ENCODE measurements at places on chromosomes 4 and X. TPM values are rescaled to one million over a fixed set of nuclear protein-coding genes. Genes with fewer than 3 reads are reported as not detected.

The ASB12 gene
- total RNA-seq: not detected

The ADRA2C gene
- total RNA-seq: 4.8 TPM

The PARM1 gene
- 9.1 TPM for total RNA-seq

The TRO gene
- 13.0 TPM for total RNA-seq

The PHOX2B gene
- total RNA-seq: not detected

The FNIP2 gene
- total RNA-seq: 48.7 TPM

The LRP2BP gene
- total RNA-seq: 4.9 TPM

The SLC10A6 gene
- total RNA-seq: 6.3 TPM

The USP17L24 gene
- not detected for total RNA-seq

The GUCY1B1 gene
- total RNA-seq: 15.5 TPM

The ALB gene
- total RNA-seq: 1.0 TPM

The KCND1 gene
- 2.5 TPM for total RNA-seq

The MORF4L2 gene
- total RNA-seq: 224 TPM

The HMGB2 gene
- 54.1 TPM for total RNA-seq

The PRRG3 gene
- total RNA-seq: 64.3 TPM

The CEP135 gene
- total RNA-seq: 11.0 TPM

The GIMD1 gene
- not detected for total RNA-seq

The MAGEB17 gene
- total RNA-seq: not detected

The PDHA1 gene
- total RNA-seq: 105 TPM

The MAGEA9 gene
- not detected for total RNA-seq

The TCP11X2 gene
- total RNA-seq: not detected

The HTN3 gene
- not detected for total RNA-seq

The ZFYVE28 gene
- total RNA-seq: 23.2 TPM

The CCDC158 gene
- 1.9 TPM for total RNA-seq

The GPR50 gene
- total RNA-seq: not detected

The SPANXN4 gene
- not detected for total RNA-seq

The GCNA gene
- total RNA-seq: 3.6 TPM

The YTHDC1 gene
- 127 TPM for total RNA-seq

The FAM9C gene
- not detected for total RNA-seq

The GAK gene
- total RNA-seq: 96.6 TPM

The ERAS gene
- total RNA-seq: 0.36 TPM

The SATL1 gene
- total RNA-seq: not detected

The CXCL6 gene
- total RNA-seq: 2.8 TPM

The PNMA6A gene
- 4.9 TPM for total RNA-seq

The MAGEA4 gene
- total RNA-seq: not detected

The TRIM75 gene
- total RNA-seq: not detected

The EREG gene
- total RNA-seq: 0.22 TPM

The ADH1A gene
- 2.8 TPM for total RNA-seq

The IBSP gene
- not detected for total RNA-seq

The DRD5 gene
- total RNA-seq: not detected

The SMIM43 gene
- 3.7 TPM for total RNA-seq

The RBMXL3 gene
- total RNA-seq: not detected

The MAGED4B gene
- 16.0 TPM for total RNA-seq

The PDLIM3 gene
- total RNA-seq: 9.8 TPM

The NPY2R gene
- not detected for total RNA-seq

The FAM47E gene
- total RNA-seq: 2.5 TPM

The CDS1 gene
- total RNA-seq: 0.31 TPM

The DMRTC1B gene
- 0.45 TPM for total RNA-seq

The BLOC1S4 gene
- 9.7 TPM for total RNA-seq

The MAMLD1 gene
- total RNA-seq: 15.3 TPM

The JAKMIP1 gene
- total RNA-seq: 0.76 TPM

The LGI2 gene
- 52.1 TPM for total RNA-seq

The TBCK gene
- total RNA-seq: 60.4 TPM

All from sciatic nerve (tissue), 2 donors.